ENCODE measurements at places on chromosomes 6 and 20.

GRCh38 chr20:49754596-49754995 is 40.9 kb upstream of the B4GALT5 start:
- H3K4me1 ChIP-seq = peaks cover 6% of the 10 kb centered on the region
- no peaks in the 10 kb centered on the region for H3K36me3 ChIP-seq
- DNase-seq = no peak
- no peak overlapping the region for H3K27ac ChIP-seq
- H3K27me3 ChIP-seq = peaks cover 29% of the 10 kb centered on the region

DNA sequence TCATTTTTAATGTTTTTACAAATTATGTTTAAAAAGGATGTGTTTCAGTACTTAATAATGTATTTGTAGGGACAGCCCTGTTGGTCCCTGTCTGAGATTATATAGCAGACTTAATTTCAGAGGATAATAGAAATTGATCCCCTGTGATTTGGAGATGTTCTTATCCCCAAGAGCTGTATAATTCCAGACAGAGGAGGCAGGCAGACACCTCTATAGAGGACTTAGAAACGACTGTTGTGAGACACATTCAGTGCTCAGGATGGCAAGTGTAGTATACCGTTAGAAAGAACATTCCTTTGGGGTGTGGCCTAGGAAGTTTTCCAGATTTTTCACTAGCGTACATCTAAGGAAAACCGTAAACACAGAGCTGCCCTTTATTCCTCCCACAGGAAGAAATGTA is 117.8 kb downstream of the MAP3K4 start:
- DNase-seq = no peak
- peaks cover 73% of the 10 kb centered on the region for H3K36me3 ChIP-seq
- H3K27me3 ChIP-seq = no peaks in the 10 kb centered on the region
- no peak overlapping the region for H3K27ac ChIP-seq
- H3K4me3 ChIP-seq = no peak overlapping the region

GRCh38 chr6:72616406-72617015 is 5.4 kb upstream of the KCNQ5 start:
- no peak for DNase-seq
- no peak overlapping the region for H3K4me3 ChIP-seq
- H3K4me1 ChIP-seq = peaks cover 43% of the 10 kb centered on the region
- H3K27ac ChIP-seq = no peak overlapping the region
- H3K36me3 ChIP-seq = no peaks in the 10 kb centered on the region

- peaks cover 4% of the 10 kb centered on the region for H3K27me3 ChIP-seq
- peaks cover 7% of the 10 kb centered on the region for H3K4me1 ChIP-seq
- H3K4me3 ChIP-seq = peak overlapping the region; percentile 0
- H3K36me3 ChIP-seq = no peaks in the 10 kb centered on the region
Observed at GRCh38 chr20:34129518-34130162, 17.6 kb upstream of the EIF2S2 start.

Data from activated CD4-positive, alpha-beta memory T cell treated with anti-CD3 and anti-CD28 coated beads for 36 hours (primary cell).